ENCODE measurements at places on chromosomes 5 and 9.

- DNase-seq = peak; percentile 62
Measured at GRCh38 chr5:172115541-172115982, 72.5 kb downstream of the STK10 start.

GRCh38 chr9:26983340-26983739 is 22.1 kb downstream of the LRRC19 start:
- no peak for DNase-seq

DNA sequence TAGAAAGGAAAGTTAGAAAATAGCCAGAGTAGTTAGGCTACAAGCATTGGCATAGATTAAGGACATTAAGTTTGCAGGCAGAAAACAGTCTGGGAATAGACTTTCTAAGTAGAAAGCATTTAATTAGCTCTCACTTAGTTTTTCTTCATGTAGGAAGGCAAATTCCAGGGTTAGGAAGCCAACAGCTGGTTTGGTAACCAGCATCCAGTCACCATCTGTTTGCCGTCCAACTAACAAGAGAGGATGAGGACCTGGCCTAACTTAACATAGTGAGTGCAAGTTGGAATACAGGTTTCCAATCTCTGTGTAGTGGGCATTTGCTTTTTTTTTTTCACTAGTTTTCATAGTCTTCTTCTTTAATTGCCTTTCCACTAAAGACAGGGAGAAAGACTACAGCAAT is 121.7 kb upstream of the NR3C1 start:
- no peak for DNase-seq

DNA sequence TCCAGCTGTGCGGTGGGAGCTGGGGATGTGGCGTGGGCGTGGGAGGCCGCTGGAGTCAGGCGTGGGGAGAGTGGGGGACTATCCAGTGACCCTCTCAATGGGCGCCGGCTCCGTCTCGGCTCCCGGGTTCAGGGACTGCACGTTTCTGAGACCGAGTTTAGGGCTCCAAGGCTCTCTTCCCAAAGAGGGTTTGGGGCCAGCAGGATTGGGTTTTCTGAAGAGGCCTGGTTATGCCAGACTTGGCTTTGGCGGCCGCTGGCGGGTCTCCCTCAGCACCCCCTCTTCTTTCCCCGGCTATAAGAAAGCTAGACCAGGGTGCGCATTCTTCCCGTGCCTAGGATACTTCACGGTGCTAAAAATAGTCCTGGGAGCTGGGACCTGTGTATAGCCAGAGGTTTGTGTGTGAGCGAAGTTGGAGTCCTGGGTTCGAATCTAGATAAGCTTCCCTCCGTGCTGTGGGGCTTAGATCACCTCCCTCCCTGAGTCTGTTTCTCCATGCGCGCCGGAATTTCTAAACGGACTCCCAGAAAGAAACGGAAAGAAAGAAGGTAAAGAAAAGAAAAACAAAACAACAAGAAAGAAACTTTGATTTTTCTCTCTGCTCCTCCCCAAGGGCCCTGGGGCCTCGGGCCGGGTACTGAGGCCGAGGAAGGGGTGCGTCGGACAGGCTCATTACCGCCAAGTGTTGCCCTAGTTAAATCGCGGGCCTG is 5.0 kb downstream of the HAND1 start:
- no peak for DNase-seq

DNA sequence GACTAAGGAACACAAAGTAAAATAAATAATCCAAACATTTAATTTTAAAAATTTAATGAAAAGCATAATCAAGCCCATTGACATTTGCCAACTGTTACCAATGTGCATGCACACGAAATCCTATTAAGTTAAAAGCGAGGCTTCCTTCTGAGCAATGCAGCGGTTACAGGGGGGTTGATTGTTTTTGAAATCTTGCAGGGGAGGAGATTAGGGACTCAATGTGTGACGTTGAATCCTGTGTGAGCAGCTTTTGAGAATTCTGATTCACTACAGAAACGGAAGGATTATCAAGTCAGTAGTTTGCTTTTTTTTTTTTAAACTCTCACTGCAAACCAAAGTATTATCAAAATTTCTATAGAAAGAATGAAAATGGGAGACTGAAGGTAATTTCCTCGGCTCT is 109.5 kb downstream of the PRKACG start:
- no peak for DNase-seq

DNA sequence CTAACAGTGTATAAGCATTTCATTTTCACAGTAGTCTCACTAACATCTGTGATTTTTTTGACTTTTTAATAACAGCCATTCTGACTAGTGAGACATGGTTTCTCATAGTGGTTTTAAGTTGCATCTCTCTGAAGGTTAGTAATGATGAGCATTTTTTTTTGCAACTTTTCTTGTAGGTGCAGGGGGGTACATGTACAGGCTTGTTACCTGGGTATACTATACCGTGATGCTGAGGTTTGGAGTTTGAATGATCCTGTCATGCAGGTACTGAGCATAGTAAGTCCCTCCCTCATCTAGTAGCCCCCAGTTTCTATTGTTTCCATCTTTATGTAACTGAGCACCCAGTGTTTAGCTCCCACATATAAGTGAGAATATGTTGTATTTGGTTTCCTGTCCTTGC is 444.6 kb upstream of the DAB2 start:
- no peak for DNase-seq

DNA sequence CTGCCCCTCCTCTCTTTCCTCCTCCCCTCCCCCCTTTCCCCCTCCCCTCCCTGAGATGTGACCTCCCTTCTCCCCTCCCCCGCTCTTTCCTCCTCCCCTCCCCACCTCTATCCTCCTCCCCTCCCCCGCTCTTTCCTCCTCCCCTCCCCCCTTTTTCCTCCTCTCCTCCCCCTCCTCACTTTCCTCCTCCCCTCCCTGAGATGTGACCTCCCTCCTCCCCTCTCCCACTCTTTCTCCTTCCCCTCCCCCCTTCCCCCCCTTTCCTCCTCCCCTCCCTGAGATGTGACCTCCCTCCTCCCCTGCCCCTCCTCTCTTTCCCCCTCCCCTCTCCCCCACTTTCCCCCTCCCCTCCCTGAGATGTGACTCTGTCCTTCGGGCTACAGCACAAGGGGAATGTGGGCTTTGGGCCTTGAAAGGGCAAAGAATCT is 169.8 kb downstream of the COL23A1 start:
- no peak for DNase-seq

- DNase-seq = peak; percentile 5
Measured at GRCh38 chr9:135508211-135508820, 7.8 kb downstream of the MRPS2 start.

- DNase-seq = no peak
Measured at GRCh38 chr5:150946351-150946905, 41.6 kb upstream of the ZNF300 start.

DNA sequence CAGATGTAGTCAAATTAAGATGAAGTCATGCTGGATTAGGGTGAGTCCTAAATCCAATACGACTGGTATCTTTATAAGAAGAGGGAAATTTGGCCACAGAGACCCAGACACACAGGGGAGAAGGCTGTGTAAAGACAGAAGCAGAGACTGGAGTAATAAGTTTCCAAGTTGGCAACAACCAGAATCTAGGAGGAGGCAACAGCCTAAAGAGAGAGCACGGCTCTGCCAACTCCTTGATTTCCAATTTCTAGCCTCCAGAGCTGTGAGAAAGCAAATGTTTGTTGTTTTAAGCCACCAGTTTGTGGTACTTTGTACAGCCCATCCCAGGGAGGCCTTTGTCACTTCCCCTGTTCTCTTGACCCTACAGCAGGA is 74.4 kb downstream of the ATG10 start:
- no peak for DNase-seq

- DNase-seq = no peak
Measured at GRCh38 chr9:131875828-131876485, 136.1 kb upstream of the RAPGEF1 start.

DNA sequence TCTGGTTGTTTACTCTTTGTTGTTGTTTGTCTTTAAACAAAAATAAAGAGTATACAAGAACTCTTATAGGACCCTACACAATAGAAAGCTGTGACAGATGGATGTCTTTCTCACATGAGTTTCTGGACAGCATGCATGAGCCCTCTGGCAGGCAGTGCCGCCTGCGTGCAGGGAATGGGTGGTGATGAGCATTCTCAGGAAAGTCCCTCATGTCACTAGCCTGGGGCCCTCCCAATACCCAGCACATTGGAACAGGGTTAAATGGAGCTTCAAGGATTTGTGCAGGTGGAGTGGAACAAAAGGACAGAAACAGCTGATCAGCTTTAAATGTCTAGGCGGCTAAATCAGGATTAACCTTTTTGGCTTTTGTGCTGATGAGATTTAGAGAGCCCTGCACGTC is 181.0 kb upstream of the CD180 start:
- DNase-seq = no peak

DNA sequence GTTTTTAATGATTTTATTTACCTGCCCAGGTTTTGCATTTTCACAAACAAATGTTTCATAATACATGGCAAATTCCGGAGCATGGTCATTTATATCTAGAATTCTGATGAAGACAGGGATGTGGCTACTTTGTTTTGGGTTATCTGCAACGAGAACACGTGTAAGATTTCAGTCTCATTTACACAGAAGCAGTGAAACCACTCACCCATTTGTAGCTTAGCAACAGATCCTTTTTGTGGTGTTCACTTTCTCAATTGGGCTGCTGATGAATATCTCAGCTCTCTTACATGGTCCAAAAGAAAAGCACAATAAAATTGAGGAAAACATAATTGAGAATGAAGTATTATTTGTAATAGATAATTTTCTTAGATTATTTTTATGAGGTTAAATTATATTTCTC is 148.6 kb downstream of the CDH9 start:
- no peak for DNase-seq

DNA sequence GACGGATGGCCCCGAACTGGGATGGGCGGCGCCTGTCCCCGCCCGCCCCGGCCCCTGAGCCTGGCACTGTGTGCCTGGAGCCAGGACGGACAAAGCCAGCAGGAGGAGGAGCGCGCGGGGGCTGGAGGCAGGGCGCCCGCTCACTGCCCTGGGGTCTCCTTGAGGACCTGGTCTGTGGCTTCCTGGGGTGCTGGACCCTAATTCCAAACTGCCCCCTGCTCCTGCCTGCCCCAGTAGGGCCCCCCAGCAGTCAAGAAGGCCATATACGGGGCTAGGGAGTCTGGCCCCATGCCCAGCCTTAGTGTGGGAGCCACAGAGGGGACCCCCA is 29.2 kb upstream of the RXRA start:
- DNase-seq = no peak

DNA sequence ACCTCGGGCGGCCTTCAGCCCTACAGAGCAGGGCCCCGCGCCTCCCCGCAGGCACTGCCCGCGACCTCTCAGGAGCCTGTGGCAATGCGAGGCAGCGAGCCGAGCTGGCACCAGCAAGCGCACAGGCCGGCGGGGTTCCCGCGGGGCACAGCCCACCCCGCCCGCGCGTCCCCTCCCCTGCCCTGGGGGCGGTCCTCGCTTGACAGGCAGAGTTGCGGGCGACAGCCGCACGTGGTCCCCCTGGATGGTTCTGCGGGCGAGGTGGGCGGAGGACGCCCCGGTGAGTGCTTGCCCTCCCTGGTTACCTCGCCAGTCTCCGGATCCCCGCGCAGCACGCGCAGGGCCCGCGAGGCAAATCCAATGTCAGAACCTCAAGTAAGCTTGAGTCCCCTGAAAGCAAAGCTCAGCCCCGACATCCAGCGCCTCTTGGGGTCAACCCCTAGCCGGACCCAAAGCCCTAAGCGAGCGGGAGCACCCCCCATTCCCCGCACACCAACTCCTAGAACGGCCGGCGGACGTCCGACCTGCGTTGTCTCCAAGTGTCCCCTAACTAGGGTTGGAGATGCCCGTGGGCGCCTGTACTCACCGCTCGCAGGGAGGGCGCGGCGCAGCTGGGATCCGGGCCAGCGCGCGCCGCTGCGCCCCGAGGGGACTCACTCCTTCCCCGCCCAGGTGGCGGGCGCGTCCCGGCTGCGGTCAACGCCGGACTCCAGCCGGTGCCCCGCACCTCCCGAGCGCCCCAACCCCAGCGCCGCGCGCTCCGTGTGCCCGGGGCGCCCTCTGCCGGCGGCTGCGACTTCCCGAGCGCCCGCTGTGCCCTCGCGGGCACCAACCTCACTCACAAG is at the start of gene DRD1:
Gene DRD1, minus strand, starts transcription at position 123 of the 845 bp plus-strand sequence. CDS start 1,083 bp downstream, outside the sequence.
- no peak for DNase-seq

GRCh38 chr9:73162987-73163768 is 11.5 kb downstream of the ANXA1 start:
- peak; percentile 56 for DNase-seq

DNA sequence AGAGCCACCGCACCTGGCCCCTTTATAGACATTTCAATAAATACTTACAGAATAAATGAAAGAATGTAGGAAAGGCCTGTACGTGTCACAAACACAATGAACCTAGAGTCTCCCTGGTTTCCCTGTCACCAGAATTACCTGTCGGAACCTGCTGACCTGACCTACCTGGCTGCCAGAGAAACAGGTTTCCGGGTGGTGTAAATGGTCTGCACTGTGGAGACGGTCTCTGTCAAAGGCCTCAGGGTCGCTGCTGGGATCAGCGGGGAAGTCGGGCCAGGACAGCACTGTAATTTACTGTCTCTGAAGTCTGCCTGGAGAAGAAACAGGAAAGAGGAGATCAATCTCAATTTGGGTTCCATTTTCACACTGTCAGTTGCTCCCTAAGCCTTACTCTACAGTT is 9.3 kb upstream of the FRRS1L start:
- no peak for DNase-seq

GRCh38 chr9:90979639-90980038 is 178.0 kb downstream of the SYK start:
- no peak for DNase-seq

DNA sequence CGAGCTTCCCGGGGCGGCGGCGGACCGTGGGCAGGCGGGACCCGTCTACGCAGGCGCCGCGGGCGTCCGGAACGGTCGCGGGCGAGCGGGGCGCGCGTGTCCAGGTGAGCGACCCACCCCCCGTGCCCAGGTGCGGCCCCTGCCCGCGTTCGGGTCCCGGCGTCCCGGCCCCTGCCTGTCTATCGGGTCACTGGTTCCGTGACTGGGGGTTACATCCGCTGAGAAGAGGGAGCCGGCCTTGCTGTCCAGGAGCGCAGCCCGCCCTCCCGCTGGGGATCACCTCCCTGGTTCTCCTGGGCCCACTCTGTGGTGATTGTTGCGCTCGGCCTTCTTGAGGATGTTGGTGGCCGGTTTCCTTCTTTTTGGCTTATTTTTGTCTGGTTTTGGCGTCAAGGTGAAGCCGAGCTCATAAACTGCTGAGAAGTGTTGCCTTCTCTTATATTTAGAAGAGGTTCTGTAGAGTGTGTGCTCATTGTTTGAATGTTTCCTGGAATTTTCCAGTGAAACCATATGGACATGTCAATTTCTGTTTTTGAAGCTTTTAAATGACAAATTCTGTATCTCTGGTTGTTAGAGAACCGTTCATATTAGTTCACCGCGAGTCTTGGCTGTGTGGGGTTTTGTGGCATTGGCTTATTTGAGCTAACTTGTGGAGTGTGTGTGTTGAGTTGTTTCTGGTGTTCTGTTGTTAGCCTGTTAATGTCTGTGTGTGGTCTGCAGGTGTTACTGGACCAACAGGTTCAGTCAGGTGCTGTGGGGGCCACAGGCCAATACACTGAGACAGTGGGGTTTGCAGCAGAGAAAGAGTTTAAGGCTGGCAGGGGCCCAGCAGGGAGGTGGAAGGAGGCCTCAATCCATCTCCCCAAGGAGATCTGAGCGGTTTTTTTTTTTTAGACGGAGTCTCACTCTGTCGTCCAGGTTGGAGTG is 621 bp downstream of the CEP72 start:
- DNase-seq = no peak

DNA sequence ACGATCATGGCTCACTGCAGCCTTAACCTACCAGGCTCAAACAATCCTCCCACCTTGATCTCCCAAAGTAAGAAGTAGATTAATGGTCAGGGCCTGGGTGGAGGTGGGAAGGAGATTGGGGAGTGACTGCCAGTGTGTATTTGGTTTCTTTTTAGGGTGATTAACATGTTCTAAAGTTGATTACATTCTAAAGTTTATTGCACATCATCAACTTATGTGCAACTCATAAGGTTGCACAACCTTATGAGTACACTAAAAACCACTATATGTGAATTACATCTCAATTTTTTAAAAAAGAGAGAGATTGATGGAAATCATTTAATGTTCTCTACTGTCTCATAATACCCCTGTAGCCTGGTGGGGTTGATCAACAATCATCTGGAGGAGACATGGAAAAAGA is 218.1 kb downstream of the AOPEP start:
- DNase-seq = no peak

Measured in CD4-positive, alpha-beta T cell treated with Interleukin-4 for 1 hour (primary cell).